ENCODE measurements at places on chromosomes 5 and 9. TPM values are rescaled to one million over a fixed set of nuclear protein-coding genes. Genes with fewer than 3 reads are reported as not detected.
A peak's percentile ranks its signal among the peaks of the same experiment; 100 is the strongest.

FAM221B gene
- total RNA-seq, result not detected

SHOC1 gene
- not detected for total RNA-seq

SPATA31D4 gene
- not detected for total RNA-seq

CYLC2 gene
- total RNA-seq, result not detected

PCDHGB6 gene
- total RNA-seq, result 2.1 TPM

DRD1 gene
- not detected for total RNA-seq

RMRP gene
- total RNA-seq, result 6,602 TPM

GRIA1 gene
- total RNA-seq, result not detected

C9orf153 gene
- total RNA-seq, result 0.63 TPM

GRXCR2 gene
- not detected for total RNA-seq

OLFM1 gene
- not detected for total RNA-seq

FBP2 gene
- total RNA-seq, result not detected

PCDHB4 gene
- total RNA-seq, result not detected

CAVIN4 gene
- 0.41 TPM for total RNA-seq

PCDHGB4 gene
- 0.31 TPM for total RNA-seq

CCL19 gene
- not detected for total RNA-seq

- no peak for DNase-seq
Observed at GRCh38 chr9:32411753-32412152, 27.3 kb downstream of the ACO1 start.

- DNase-seq, result no peak
Observed at GRCh38 chr5:160263326-160263855, 34.1 kb downstream of the FABP6 start.

- no peak for DNase-seq
Observed at GRCh38 chr9:38423273-38423972, 831 bp downstream of the IGFBPL1 start.

DNA sequence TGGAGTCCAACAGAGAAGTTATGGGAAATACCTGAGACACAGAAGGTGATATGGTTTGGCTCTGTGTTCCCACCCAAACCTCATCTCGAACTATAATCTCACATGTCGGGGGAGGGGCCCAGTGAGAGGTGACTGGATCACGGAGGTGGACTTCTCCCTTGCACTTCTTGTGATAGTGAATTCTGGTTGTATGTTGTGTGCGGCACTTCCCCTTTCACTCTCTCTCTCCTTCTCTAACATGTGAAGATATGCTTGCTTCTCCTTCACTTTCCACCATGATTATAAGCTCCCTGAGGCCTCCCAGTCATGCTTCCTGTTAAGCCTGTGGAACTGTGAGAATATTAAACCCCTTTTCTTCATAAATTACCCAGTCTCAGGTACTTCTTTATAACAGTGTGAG, 96.1 kb downstream of the TMEM232 start:
- DNase-seq, result no peak

GRCh38 chr9:2730971-2731370, 13.7 kb downstream of the KCNV2 start:
- no peak for DNase-seq

DNA sequence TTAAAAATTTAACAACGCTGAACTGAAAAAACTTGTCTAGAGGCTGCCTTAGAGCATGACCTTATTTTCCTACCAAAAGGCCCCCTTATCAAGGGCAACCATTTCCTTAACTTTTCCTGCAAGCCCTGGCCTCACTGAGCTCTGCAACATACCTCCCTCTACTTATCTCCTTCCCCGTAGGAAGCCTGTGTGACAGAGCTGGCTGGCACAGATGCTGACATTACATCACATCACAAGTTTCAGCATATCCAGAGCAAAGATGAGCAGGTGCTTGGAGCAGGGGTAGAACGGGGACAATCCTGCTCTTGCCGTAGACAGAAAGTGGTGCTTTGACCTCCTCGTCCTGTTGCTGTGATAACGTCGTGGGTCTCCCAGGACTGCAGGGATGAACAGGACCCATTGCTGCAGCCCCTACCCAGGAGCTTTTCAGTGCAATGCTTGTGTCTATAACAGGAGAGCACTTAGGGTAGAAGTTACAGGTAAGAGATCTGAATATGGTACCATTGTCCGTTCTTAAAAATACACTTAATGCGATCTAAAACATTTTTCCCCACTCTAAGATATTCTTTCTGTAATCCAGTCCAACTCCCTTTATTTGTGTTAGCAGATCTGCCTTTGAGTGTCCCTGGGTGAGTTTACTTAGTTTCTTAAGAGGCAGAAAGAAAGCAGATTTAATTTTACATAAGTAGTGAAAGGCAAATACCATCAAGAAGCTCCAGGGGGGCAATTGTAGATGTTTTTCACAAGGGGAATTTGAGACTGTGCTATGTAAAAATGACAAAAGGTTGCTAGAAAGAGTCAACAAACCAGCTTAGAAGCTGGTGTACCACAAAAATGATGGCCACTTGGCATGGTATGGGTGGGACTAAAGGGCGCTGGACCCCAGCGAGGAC, 101.9 kb upstream of the EFNA5 start:
- no peak for DNase-seq

DNA sequence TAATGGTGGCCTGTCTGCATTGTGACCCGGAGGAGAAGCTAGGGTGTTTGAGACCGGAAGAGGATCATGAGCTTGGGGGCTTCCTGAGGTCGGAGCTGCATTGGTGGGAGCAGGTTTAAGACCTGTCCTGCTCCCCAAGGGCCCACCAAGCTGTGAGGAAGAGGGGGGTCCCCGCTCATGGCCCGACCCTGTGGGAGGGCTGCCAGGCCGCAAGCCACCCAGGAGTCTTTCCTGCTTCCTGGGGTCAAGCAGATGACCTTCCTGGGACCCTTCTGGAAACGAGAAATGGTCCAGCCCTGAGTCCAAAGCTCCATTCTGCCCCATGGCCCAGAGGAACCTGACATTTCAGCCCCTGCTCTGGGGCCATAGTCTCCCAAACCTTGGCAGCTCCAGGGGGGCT, 61.5 kb upstream of the RNU6ATAC start:
- DNase-seq, result no peak

DNA sequence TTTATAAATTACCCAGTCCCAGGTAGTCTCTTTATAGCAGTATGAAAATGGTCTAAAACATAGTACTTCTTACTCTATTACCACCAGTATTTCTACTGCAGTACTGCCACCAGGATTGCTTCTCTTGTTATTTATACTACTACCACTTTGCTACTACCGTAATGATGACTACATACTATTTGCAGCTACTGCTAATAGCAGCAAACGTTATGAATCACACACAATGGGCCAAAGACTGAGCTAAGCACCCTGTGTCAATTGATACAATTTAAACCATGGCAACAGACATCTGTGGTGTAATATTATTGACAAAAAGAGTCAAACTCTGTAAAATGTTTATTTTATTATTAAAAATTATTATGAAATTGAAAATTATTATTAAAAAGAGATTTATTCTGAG, 15.3 kb upstream of the KIF12 start:
- DNase-seq, result no peak

DNA sequence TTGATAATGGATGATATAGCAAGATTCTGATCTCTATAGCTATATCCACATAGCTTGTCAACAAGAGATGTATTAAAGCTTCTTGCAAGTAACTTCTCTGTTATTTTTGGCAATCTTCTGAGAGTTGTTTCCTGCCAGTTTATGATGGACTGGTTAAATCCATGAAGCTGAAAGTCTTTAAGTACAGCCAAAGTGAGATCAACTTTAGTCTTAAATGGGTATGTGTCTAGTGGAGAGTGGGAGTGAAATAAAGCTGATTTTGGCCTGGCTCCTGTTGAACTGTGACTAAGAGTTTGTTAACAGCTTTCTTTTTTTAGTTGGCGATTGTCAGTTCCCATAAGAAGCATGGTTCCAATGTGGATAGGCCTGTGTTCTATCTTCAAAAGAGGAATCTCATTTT, 350.9 kb upstream of the PCSK5 start:
- DNase-seq, result no peak

DNA sequence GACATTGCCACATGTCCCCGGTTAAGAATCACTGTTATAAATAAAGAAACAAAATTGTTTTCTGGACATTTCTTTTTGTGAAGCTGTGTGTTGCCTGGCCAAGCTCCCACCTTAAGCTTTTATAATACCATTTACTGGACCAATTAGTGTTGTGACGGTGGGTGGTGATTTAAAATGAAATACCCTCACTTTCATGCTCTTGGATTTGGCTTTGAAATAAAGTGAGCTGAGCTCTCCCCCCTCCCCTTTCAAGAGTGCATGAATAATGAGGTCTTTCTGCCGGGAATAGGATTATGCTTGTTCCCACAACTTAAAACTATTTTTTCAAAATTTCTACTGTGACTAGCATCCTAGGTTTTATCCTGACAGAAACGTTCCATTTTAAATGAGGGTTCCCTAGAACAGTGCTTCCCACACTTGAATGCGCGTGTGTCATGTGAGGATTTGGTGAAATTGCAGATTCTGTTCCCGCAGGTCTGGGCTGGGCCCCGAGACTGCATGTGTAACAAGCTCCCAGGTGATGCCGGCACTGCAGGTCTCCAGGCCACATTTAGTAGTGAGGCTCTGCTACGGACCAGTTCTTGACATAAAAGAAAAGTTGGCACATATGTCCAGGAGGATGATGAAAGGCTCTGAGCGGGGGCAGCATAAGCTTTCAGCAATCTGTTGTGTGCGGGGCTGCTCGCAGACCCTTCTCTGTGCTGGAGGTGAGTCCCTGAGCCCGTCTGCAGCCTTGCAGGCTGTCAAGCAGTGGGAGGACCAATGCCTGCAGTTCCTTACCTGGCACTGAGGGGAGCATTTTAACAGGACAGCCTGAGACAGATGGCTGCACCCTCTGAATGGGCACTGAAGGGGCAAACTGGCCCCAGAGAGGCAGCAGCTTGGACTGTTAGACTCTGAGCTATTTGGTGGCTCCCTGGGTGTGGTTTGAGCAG, 24.4 kb downstream of the IQGAP2 start:
- DNase-seq, result no peak

DNA sequence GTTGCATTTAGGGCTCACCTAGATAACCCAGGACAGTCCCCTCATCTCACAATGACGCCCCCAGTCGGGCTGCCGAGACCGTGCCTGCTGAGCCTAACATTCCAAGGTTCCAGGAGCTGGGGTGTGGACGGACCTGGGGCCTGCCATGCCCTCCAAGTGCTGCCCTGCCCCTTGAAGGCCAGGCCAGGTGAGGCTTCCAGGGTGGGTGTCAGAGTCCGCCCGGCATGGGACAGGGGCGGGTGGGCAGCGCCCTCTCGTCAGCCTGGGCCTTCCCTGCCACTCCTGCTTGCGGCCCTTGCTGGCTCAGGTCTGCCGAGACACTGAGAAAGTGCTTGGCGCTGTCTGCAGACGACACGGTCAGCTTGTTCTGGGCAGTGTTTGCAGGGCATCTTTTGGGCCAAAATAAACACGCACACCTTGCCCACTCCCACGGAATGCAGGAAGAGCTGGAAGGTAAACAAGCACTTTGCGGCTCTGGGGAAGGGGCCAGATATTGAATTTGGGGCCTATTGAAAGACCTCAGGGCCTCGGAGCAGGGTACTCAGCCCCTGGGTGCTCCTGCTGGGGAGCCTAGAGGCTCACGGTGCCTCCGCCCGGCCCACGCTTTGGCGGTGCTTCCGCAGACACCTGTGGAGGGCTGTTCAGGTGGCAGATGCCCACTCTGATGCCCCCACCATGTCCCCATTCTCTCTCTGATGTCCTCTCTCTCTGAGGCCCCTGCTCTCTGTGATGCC, 4.2 kb upstream of the SCGB3A1 start:
- no peak for DNase-seq

GRCh38 chr9:124897570-124898460, 35.9 kb downstream of the ARPC5L start:
- no peak for DNase-seq

DNA sequence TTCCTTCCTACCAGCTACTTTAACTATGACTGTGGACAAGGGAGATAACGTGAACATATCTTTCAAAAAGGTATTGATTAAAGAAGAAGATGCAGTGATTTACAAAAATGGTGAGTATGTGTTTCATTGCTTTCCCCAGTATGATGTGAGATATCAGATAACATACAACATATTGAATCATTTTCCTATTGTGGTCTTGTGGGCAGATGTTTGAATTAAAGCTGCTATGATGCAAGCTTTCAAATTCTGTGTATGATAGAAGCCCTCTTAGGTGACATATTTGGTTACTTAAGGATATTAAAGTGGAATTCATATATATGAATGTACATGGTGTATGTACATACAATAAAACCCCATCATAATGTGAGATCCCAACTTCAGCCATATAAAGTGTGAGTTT, 59.5 kb downstream of the TEK start:
- DNase-seq, result no peak

GRCh38 chr5:154520861-154521453, 42.9 kb upstream of the HAND1 start:
- DNase-seq, result no peak

- DNase-seq, result no peak
Observed at GRCh38 chr5:99023330-99023729, 94.5 kb upstream of the CHD1 start.

DNA sequence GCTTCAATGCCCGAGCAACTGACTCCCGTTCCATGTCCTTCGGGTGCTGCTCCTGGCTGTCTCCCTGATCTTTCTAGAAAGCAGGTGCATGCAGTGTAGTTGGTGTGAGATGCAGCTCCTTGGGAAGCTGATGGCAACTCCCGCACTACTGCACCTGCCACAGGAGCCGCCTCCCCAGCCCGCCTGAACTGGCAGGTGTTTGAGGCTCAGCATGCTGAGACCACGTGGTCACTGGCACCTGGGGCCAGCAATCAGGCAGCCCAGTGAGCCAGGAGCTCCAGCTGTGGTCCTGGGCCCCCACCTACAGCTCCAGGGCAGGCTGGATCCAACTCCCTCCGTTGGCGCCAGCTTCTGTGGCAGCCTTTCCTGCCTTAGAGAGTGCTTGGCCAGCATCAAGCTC, 111.5 kb downstream of the ICE1 start:
- DNase-seq, result no peak

DNA sequence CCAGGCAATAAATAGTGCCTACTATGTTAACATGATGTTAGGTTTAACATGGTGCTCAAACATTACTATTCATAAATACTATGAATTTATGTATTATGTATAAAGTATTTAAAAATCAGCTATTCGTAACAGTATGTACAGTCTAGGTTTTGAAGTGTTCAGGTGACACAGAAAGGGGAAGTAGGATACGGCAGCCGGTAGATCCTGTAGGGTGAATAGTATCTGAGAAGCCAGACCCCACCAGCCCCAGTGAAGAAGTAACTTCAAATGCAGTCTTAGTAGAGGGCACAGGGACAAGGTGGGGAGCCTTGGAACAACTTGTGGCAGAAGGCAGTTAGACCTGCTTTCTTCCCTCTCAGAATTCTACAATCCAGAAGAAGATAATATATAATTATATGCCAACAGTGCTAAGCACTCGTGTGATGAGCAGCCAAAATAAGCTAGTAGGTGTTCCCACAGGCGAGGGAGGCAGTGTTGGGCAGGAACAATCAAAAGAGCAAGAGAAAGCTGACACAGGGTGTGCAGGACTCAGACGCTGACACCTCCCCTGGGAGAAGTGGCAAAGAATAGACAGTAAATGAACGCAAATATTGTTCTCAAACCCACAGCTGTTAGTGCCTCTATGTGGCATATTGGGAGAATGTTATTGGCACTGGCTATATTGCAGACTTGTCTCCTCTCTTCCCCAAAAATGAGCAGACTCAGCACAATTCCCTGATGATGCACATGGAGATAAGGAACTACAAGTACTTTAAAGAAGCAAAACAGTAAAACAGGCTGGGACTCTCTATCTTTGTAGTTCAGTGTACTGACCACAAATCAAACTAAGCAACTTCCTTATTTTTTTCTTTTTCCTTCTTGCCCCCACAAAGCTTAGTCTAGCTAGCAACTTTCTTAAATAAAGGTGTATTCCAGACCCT, 4.6 kb downstream of the ZNF367 start:
- peak; percentile 49 for DNase-seq

All from natural killer cell (primary cell).